DMS79 treated with DMSO at 0.1 percent for 48 hours (cell line): ENCODE measurements at places on chromosomes 3 and 15.

GRCh38 chr3:9901967-9902366 is 681 bp upstream of the IL17RE start:
- no peak for DNase-seq

GRCh38 chr3:188316021-188316722 is 162.2 kb downstream of the LPP start:
- no peak for DNase-seq

GRCh38 chr3:49199239-49199899 is 28.0 kb downstream of the KLHDC8B start:
- DNase-seq: no peak

DNA sequence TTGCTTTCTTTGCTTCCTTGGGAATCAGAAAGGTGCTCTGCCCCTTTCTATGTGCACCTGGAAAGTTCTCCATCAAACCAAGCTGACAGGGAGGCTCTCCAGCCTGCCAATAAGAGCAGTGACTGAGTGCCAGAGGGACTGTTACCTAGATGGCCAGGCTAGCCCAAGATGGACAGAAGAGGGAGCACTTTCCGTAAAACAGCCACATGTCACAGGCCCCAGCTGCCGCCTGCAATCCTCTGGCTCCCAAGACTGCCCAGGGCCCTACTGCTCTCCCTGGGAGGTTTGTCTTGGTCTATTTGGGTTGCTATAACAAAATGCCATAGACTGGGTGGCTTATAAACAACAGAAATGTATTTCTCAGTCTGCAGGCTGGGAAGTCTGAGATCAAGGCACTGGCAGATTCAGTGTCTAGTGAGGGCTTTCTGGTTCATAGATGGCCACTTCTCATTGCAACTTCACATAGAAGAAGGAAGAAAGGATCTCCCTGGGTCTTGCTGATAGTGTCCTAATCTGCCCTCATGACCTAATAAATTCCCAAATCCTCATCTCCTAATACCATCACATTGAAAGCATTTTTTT is 72.3 kb downstream of the TAMM41 start:
- no peak for DNase-seq

GRCh38 chr15:76904461-76905012 is 603 bp downstream of the SCAPER start:
- no peak for DNase-seq

DNA sequence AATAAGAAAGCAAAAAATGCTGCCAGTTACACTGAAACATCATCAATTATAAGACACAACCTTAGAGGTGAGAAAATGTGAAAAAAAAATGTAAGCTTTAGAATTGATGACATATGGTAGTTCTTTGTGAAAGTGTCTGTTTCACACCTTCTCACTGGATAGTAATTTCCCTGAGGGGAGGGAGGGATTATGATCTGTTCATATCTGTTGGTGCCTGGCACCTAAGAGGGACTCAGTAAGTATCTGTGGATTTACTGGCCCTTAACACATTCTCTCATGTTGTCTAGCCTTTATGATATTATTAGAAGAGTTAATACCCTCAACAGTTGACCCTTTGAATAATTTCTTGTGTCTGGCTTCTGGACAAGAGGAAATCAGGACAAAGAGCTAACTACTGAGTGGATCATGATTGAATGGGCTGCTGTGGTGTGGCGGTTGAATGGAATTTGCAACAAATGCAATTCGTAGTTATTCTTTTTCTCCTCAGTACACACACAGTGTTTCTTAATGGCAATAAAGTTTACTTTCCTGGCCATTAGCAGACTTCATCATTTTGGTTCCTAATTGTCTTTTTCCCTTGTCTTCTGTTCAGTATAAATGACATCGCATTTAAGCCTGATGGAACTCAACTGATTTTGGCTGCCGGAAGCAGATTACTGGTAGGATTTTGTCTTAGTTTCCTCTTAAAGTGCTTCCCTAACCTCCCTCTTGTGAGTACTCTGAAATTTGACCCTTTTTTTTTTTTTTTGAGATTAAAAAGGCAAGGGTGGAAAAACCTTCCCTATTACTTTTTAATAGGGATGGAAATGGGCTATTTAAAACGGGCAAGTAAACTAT is 9.5 kb downstream of the IFT122 start:
- DNase-seq: no peak

- DNase-seq: no peak
Observed at GRCh38 chr3:171944118-171945016, 95.0 kb upstream of the FNDC3B start.

DNA sequence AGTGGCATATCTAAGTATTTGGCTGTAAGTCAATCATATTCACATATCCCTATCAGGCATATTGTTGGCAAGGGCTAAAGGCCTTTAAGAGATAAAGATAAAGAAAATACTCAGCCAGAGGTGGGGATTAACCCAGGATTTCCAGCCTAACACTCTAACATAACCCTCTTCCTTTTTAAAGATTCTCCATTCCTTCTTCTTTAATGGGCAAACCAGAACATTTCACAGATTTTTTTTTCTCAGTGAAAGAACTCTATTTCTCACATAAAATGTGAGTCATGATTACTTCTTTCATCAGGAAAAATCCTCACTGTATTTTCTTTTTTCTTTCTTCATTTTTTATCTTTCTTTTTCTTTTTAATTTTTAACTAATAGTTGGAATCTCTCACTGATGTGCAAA is 200.4 kb downstream of the NR1D2 start:
- DNase-seq: no peak

- DNase-seq: peak; percentile 81
Observed at GRCh38 chr3:32109256-32109655, 2.8 kb downstream of the GPD1L start.
